ENCODE measurements at places on chromosomes 11 and 22.

DNA sequence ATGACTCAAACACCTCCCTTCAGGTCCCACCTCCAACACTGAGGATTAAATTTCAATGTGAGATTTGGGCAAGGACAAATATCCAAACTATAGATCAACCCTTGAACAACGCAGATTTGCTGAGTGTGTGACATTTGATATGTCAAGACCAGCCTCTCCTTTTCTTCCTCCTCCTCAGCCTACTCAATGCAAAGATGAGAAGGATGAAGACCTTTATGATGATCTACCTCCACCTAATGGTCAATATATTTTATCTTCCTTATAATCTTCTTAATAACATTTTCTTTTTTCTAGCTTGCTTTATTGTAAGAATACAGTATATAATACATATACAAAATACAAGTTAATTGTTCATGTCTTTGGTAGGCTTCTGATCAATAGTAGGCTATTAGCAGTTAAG lies 67.5 kb upstream of the MPPED2 start:
- no peak for DNase-seq

DNA sequence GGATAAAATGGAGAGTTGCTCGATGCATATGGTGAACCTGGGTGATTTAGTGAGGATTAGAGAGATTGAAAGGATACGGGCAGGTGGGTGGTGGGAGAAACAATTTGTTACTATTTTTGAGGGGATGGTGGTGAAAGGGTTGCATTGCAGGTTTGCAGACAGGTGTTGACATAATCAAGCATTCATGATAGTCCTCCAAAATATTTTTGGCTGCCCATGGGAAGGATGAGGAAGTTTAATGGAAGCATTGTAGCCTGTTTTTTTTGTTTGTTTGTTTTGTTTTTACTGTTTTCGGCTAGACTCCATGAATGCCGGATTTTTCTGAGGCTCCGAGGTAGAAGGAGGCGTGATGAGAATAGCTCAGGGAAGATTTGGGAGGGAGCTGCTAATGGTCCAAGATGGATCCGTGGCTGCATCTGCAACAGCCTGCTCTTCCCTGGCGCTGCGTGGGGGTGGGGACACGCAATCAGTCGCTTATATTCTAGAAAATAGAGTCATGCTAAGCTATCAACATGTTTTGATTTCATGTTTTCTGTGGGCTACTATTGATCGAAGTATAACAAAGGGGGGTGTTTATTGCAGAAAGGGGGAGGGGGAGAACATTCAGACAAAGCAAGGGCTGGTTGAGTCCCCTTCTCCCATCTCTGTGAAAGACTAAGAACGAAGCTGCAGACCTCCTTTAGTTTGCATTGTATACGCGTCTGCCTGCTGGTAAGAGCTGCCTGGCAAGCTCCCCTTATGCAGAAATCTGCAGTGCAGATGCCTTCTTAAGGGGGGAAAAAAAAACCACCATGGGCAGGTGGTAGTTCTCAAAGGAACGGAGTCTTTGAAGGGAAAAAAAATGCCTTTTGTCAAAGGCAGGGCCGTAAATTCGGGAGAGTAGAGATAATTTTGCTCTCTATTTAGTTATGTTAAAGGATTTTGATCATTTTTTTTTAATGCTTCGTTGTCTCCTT lies 1.0 kb downstream of the RTN3 start:
- DNase-seq: no peak

GRCh38 chr11:6834021-6834420 lies 11.5 kb upstream of the OR10A5 start:
- no peak for DNase-seq

DNA sequence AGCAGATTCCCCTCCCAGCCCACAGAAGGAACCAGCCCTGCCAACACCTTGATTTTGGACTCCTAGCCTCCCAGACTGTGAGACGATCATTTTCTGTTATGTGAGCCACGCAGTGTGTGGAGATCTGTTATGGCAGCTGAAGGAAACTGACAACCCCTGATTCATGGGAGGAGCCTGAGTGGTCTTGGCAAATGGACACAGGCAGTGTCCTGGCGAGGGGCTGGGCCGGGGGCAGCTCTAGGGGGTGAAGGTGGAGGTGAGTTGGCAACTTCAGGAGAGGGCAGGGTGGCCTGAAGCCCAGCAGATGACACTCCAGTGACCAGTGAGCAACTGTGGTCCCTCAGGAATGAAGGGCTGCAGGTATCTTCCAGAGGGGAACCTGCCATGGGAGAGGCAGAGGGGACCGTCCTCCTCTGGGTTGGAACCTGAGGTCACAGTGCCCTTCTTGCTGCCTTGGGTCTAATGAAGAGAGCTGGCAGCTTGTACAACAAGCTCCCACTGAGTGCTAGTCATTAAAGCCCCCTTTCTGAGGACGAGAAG lies 82.7 kb downstream of the CSNK2A3 start:
- no peak for DNase-seq

DNA sequence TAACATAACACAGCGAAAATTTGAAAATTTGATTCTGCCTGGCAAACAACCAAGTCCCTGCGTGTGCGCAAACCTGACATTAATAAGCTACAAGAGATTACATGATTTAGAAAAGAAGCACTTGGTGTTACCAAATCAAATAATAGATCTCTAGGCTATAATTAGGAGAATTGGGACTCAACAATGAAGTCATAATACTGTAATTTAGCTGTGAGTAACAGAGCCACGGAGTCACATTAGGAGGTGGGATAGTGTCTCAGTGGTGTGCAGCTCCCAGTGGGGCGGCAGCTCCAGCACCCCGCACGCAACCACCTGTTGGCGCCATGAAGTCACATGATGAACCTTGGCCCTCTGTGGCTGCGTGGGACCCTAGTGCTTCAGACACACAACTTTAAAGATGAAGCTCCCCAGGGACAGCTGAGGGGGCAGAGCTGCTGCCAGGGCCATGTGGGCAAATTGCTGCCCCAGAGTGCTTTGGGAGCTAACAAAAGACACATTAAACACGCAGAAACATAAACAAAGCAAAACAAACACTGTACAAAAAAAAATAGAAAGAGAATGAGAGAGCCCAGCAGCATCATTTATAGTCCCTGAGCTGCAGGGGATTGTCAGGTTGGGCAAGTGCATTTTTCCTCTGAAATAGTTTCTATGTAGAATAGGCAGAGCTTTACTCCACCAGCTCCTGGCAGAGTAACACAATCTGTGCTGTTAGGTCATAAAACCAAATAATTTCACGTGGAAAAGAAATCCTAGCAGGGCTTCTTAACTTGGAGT lies 605.6 kb downstream of the SOX6 start:
- DNase-seq: no peak

- no peak for DNase-seq
Observed at GRCh38 chr22:33874206-33874605, 46.1 kb downstream of the LARGE1 start.

GRCh38 chr11:721741-722345 lies 15.8 kb downstream of the EPS8L2 start:
- peak; percentile 64 for DNase-seq

GRCh38 chr11:5065027-5065426 lies 4.3 kb upstream of the OR52E1 start:
- no peak for DNase-seq

DNA sequence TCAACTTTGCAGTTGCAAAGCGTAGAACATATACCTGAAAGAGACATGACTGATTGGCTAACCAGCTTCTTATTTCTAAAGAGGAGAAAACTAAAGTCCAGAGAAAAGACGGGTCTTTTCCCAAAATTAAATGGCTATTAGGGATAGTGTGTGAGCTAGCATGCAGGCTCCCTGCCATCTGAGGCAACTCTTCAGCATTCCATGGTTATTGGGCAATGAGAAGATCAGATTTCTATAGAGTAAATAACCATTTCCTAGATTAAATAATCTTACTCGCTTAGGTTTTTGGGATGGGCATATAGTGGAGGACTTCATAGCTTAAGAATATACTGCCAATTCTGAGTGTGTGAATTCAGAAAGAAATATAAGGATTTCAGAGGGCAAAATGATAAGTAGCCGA lies 95.0 kb downstream of the PDHX start:
- no peak for DNase-seq

GRCh38 chr22:41745968-41746367 lies 46.7 kb downstream of the MEI1 start:
- no peak for DNase-seq

DNA sequence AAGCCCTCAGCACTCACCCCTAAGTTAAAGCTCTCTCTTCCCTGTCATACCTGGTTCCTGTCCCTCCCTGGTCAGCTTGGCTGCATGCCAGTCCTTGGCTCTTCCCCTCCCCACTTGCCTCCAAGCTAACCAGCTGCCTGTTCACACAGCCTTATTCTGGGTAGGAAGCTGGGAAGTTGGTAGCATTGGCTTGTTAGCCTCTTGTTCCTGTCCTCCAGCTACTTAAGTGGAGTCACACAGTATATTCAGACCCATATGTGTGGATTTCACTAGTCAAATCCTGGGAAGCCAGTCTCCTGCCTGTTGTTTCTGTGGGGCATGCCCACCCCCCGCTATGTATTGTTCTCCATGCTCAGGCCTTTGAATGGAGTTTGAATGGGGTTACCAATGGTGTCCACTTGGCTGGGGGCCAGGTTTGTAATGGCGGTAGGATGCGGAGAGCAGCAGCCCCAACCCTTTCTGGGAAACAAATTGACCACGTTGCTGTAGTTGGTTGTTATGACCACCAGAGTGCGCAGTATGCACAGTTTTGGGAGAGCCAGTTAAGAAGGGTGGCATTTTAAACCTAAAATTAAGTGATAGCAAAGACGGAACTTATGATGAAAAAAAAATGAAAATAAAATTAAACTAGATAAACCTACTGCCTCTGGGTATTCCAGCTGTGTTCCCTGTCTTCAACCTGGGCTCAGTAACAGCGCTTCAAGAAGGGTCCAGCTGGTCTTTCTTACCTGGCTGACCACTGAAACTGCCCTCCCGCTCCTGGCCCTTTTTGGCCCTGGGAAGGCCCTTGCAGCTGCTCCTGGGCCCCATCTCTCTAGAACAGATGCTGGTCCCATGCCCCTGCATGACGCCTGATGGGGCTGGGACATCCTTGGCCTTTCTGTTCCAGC lies 10.7 kb upstream of the RPS3 start:
- DNase-seq: peak; percentile 86

DNA sequence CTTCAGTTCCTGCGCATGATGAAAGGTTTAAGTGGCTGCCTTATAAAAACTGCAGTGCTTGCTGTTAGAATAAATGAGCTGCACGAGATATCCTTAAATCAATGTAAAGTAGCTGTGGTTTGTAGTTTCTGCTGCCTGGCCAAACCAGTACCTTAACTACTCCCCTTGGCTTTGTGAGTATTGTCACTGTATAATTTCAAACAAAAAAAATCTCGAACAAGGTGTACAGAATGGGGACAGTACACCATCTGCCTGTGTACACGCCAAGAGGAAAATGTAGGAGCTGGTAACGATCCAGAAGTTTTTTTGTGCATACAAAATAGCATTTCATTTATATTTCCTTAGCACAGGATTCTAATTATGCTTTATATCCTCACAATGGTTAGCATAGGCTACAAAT lies 20.6 kb upstream of the NDUFC2 start:
- DNase-seq: no peak

GRCh38 chr11:64060861-64061444 lies 25.2 kb downstream of the FLRT1 start:
- DNase-seq: peak; percentile 31

DNA sequence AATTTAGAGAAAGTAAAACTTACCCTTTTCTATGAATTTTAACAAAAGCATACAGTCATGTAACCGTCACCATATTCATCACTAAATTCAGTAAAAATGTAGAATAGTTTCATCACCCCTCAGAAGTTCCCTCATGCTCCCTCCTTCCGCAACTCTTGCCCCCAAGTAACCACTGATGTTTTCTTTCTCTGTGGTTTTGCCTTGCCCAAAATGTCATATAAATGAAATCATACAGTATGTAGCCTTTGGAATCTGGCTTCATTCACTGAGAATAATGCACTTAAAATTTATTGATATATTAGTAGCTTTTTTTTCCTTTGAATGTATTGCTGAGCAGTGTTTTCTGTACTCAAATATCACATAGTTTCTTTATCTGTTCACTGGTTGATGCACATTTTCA lies 60.1 kb downstream of the DCUN1D5 start:
- no peak for DNase-seq

DNA sequence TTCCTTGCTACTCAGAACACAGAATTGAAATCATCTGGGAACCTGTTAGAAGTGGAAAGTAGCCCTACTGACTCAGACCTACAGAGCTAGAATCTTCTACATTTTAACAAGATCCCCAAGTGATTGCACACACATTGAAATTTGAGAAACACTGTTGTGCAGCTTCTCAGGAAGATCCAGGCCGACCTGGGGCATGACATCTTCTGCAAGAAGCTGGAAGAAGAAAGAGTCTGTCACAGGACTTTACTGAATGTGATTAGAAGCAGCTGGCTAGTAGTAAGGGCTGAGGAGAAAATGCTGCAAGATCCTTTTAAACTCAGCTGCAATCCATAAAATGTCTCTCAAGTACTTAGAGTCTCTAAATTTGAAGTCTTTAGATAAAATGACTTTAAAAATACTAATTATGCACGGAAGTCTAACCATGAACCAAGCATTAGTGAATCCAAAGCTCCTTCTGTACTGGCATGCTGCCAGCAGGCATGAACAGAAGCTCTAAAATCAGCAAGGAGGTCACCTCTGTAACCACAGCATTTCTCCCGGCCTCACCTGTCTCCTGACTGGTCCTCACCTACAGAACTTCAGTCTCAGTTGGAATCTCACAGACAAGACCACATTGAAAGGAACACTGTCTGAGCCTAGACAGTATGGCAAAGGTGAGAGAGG lies 85.0 kb downstream of the SERGEF start:
- DNase-seq: no peak

GRCh38 chr11:19432370-19433061 lies 191.8 kb upstream of the E2F8 start:
- DNase-seq: no peak

DNA sequence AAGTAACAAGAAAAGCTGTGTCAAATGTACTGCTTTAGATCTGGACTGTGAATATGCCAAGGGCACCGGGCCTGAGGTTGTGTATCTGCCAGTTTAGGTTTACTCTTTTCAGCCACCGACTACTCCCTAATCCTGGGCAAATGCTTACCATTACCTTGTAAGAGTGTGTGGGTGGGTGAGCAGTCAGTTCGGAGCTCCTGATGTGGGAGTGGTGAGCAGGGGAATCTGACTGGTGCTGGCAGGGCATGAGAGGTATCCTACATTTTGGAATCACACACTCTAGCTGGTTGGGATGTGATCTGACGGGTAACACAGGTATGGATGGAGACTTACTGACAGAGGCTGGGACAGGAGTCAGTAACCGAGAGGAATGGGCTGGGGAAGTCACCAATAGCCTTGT lies 2.6 kb upstream of the FAM180B start:
- DNase-seq: no peak

- no peak for DNase-seq
Observed at GRCh38 chr11:57320719-57321387, 3.9 kb downstream of the TNKS1BP1 start.
